ENCODE measurements at places on chromosomes 16 and 17.

GRCh38 chr16:49994006-49994405 is 31.0 kb upstream of the CNEP1R1 start:
- DNase-seq = no peak

- DNase-seq = peak; percentile 82
These were observed 106.9 kb downstream of the RGS9 start for GRCh38 chr17:65243838-65244625.

DNA sequence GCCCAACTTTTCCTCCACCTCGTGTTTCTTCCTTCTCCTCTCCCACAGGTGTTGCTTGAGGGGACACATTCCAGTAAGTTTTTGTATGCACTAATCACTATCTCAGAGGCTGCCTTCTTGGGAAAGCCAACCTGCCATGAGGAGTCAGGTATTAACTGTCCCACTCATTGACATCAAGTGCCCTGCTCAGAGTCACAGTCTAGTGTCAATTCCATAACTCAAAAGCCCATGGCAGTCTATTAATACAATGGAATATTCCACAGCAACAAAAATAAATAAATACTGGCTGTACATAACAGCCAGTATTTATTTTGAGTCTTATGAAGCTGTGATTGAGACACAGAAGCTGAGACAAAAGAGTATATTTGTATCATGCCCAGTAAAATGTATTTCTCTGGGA is 26.1 kb upstream of the KIF2B start:
- no peak for DNase-seq

- DNase-seq = peak; percentile 76
These were observed 2.9 kb upstream of the FOXC2 start for GRCh38 chr16:86563469-86564345.

DNA sequence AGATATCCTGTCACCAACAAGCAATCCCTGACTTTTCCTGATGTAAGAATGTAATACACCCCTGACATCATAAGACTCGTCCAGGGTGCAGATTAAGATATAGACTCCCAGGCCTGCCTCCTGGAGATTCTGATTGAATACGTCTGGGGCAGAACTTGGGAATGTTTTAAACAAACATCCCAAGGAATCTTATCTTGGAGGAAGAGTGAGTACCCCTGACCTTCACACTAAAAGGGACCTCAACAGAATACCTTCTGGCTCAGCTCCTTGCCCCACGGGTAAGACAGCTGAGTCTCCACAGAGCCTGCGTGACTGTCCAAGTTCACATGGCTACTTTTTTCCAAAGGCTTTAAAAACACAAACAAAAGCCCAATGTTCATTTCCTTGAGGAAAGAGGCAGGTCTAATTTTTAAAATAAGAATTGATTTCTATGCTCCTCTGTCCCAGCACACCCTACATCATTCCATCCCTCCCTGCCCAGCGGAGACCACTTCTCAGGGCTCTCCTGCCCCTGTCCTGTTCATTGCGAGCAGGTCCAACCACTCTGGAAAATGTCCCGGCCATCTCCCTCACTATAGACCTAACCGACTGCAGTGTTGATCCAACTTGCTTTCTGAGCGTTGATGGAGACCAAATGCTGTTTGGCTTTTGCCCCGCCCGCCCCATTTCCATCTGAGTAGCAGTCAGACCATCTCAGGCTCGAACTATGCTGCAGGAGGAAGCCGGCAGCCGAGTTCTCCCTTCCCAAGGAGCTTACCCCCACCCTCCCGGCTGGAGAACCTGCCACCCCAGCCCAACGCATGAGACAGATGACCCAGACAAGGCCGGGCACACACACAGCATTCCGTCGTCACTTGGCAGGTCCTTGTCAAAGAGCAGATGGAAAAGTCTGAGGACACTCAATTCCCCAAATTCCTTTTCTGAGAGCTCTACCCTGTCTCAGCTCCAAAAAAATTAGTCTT is 44.1 kb upstream of the MYH10 start:
- DNase-seq = no peak

DNA sequence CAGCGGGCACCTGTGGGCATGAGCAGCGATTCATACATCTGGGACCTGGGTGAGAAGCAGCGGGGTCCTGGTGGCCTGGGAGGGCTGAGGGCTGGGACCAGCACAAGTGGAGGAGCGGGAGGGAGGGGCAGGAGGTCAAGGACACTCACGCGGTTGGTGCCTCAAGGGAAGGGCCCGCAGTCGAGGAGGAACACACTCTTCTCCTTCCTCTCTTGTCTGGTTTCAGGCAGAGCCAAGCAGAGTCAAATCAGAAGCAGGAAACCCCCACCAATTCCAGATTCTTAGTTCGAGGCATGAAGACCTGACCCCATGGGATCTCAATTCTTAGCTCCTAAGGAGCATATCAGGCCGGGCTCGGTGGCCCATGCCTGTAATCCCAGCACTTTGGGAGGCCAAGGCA is 15.7 kb downstream of the DNAI2 start:
- no peak for DNase-seq

All from NCI-H1417 (cell line).